EH (cell line): ENCODE measurements at places on chromosomes 6 and 20.

DNA sequence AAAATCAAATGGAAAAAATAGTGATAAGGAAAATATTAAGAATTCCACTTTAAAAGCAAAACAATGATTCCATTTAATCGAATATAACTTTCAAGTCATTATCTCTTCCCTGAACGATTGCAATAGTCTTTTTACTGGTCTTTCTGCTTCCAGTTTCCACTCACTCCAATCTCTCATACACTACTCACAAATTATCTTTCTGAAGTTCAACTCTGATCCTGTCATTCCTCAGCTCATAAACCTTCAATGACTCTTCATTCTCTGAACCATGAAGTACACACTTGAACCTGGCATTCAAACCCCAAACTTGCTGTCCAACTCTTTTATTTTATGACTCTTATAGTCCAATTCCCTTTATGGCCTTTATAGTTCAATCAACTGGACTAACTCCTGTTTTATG lies 304.1 kb upstream of the TCF21 start:
- DNase-seq: no peak

DNA sequence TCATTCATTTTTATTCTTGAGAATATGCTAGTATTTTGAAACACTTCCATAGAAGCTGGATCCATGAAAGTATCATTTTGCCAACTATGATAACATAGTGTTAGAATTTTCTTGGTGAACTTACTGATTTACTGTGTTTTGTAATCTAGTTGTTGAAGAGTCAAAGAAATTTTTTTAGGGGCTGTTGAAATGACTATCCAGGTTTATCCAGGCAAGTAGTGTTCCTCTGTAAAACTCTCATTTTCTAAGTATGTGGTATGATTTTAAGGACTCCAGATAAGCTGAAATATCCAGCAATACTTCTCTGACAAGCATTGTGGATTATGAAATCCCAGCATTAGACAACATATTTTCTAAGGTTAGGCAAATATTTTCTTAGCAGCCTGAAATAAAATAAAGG lies 95.9 kb downstream of the GRIK2 start:
- DNase-seq: no peak

- peak; percentile 35 for DNase-seq
Observed at GRCh38 chr20:41540918-41541317, 77.3 kb downstream of the CHD6 start.

DNA sequence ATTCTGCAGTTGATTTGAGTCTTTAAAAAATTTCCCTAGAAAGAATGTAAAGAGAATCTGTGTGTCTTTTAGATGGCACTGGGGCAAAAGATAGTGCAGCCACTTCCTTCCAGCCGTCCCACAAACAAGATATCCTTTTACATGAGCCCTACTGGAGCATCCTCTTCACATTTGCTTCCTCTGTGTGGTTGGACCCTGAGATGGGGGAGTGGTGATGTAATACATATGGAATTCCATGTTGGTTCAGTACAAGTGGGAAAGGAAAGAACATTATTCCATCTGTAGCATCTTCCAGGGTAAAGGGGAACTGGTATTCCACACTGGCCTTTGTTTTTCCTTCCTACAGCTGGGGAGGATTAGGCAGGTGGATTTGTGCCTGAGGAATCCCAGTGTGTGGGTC lies 78.9 kb upstream of the ISM1 start:
- peak; percentile 9 for DNase-seq

DNA sequence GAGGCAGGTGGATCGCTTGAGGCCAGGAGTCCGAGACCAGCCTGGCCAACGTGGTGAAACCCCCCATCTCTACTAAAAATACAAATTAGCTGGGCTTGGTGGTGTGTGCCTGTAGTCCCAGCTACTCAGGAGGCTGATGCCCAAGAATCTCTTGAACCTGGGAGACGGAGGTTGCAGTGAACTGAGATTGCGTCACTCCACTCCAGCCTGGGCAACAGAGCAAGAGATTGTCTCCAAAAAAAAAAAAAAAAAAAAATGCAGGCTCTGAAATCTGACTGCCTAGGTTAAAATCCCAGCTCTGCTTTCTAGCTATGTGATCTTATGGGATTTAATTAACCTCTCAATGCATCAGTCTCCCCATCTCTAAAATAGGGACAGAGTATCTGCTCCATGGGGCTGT lies 3.3 kb upstream of the TMEM217 start:
- DNase-seq: no peak

DNA sequence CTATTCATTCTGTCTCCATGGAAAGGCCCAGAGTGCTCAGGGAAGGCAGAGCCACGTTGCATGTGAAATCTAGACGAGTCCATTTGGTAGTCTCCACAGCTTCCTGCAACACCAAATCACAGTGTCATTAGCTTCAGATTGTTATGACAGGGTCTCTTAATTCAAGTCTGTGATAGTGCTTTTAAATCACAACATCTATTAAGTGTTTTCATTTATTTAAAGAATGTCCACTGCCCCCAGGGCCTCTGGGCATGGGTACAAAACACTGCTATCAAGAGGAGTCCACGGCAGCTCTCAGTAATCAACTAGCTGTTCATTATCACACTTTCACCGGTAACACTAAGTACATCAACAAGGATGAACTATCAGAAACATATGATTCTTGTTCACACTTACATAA lies 455.9 kb upstream of the JARID2 start:
- no peak for DNase-seq

GRCh38 chr20:17895641-17896171 lies 72.9 kb downstream of the SNX5 start:
- DNase-seq: peak; percentile 67

- peak; percentile 11 for DNase-seq
Observed at GRCh38 chr20:21450572-21450971, 53.2 kb upstream of the NKX2-4 start.
